ENCODE measurements at places on chromosomes 5 and 9.

GRCh38 chr5:178434016-178434761 is 156.0 kb downstream of the COL23A1 start:
- no peak for DNase-seq

- DNase-seq: no peak
Observed at GRCh38 chr5:431001-431710, 11.8 kb upstream of the EXOC3 start.

DNA sequence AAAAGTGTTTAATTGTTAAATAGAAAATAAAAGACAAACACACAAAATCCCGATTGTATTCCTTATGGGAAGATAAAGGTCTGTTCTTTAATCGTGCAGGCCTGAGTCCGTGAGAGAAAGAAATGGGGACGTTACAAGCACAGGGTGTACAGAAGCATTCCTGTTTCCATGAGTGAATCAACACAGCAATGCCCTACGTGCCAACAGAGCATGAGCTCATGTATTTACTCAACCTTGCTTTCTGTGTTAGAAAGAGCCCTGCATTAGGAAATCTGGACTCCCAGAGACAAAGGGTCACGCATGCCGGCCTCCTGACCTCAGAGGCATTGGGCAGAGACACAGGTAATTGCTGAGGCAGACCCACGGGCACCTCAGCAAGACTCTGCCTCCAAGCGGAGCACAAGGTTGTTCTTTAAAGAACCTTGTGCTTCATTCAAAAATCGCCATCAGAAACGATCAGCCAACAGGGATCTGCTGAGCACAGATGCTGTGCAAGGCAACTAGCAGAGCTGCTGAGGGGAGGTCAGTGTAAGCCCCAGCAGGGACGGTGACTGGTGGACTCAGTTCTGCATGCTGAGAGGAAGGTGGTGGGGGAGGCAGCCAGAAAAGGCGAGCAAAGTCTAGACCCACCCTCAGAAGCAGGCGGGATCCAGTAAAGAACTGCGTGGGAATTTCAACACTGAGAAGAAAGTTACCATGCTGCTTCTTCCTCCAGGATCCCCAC is 101.0 kb downstream of the TLE1 start:
- DNase-seq: no peak

GRCh38 chr5:143154510-143155370 is 248.7 kb downstream of the NR3C1 start:
- DNase-seq: peak; percentile 35

DNA sequence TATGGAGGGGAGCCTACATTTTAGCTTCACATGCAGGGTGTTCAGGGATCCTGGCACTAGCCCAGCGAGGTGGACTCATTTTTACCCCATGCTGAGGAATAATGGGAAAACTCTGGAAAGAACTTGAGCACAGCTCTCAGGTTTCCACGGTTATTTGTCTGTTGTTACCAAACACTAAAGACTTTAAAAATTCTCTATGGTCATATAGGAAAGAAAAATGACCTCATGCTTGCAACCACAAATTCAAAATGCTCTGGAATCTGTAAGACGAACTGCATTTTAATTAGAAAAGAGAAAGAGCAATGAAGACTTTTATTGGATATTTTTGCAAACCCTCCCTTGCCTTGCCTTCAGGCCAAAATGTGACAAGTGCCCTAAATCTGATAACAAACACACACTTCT is 606.9 kb downstream of the EBF1 start:
- DNase-seq: no peak

DNA sequence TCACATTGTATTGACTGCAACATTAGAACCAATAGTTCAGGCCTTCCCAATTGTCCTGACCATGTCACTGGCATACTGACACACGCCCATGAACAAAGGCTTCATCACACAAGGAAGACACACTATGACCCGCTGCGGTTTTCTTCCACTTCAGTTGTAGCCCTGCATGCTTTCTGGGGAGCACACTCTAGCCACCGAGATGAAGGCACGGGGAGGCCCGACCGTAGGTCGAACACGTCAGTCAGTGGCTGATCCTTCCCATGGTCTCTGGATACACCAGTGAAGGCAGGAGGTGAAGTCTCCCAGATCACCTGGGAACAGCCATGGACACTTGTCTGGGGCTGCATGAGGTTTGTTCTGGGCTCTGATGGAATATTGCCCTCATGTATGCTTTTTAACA is 224.7 kb downstream of the FSTL4 start:
- DNase-seq: no peak

DNA sequence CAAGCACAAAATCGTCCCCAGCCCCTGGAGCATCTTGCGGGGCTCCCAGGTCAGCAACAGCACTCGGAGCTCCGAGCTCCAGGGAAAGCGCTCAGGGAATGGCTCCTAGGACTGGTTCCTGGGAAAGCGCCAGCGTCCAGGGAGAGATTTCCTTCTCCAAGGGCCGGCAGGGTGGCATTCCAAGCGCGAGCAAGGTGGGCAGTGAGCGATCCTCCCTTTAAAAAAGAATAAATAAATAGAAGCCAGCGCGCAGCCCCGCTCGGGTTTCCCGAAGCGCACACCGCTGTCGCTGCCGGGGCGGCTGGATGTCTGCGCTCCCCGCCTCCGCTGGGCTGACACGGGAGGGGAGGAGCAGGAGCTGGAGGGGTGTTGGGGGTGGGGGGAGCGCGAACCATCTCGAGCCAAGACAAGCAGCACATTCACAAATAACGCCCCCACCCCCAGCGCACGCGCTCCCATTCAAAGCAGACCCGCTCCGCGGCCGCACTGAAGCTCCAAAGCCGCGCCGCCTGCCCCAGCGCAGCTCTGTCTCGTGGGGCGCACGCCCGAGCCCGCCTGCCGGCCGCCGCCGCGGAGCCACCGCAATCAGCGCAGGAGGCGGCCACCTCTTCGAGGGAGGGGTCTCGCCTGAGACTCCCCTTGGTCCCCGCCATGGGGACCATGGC is 327.4 kb downstream of the SH3GL2 start:
- no peak for DNase-seq

DNA sequence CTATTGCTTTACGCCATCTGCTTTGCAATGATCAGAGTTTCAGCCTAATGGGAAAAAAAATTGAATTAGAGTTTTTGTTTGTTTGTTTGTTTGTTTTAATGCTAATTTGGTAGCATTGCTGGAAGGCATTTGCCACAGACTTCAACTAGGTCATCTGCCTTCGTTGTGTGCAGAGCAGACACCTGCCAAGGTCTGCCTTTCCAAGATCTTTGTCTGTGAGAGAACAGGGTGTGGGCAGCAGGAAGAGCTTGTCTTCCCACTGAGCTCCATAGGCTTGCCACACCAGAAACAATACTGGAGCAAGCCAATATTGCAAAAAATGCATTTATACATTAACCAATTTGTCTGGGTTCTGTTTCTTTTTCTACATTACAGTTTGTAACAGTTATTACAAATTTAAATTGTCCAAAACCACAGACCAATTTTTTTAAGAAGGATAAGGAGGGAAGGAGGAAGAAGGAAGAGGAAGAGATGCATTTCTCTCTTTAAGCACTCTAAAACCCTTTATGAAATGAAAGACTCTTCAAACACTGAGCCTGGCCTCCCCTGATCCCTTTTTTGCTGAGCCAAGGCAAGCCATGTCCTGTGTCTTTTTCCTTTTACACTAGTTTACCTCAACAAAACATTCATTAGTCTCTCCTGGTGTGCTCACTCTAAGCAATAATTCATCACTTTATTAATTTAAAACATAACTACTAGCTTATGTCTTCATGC is 210.5 kb downstream of the SNX18 start:
- DNase-seq: no peak

DNA sequence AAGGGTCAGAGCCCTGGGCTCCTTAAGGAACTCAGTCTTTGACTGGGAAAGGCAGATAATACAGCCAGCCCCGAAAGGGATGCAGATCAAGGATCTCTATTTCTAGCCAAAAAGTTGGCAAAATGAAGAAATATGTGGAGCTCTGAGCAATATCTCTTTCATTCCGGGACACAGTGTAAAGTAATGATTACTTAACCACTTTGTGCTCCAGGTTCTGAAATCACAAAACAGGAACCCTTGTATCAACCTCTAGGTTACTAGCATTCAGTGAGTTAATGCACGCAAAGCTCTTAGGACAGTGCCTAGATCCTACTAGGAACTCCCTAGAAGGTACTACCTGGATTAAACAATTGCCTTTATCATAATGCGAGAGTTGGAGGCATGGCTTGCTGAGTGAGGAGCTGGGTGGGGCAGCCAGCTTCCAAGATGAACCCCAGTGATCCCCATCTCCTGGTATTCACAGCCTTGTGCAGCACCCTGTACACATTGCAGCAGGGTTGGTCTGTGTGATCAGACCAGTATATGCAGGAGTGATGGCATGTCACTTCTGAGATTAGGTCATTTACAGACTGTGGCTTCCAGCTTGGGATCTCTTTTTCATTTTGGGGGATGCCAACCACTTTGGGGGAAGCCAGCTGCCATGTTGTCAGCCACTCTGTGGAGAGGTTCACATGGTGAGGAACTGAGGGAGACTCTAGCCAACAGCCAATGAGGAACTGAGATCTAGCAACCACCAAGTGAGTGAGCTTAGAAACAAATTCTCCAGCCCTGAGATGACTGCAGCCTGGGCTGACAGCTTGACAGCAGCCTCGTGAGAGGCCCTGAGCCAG is 103.1 kb upstream of the SLC44A1 start:
- DNase-seq: no peak

DNA sequence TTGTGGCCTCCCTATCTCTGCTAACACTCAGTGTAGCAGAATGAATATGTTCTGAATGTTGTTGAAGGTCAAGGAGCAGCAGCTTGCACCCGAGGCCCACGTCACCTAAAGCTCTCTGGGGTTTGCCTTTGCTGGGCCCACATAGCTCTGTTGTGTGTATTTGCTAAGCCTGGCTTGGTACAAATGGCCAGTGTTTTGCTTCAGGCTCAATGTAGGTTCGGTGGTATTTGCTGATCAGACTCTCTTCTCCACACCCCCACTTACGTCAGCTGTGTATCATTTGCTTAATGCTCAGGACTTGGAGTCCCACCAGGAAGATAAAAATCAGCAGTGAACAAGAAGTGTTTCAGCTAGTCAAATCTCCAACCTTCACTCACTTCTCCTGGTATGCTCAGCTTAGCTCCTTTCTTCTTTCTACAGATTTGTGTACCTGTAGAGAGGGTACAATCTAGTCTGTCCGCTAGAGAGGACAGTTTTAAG is 4.8 kb upstream of the RFESD start:
- no peak for DNase-seq

DNA sequence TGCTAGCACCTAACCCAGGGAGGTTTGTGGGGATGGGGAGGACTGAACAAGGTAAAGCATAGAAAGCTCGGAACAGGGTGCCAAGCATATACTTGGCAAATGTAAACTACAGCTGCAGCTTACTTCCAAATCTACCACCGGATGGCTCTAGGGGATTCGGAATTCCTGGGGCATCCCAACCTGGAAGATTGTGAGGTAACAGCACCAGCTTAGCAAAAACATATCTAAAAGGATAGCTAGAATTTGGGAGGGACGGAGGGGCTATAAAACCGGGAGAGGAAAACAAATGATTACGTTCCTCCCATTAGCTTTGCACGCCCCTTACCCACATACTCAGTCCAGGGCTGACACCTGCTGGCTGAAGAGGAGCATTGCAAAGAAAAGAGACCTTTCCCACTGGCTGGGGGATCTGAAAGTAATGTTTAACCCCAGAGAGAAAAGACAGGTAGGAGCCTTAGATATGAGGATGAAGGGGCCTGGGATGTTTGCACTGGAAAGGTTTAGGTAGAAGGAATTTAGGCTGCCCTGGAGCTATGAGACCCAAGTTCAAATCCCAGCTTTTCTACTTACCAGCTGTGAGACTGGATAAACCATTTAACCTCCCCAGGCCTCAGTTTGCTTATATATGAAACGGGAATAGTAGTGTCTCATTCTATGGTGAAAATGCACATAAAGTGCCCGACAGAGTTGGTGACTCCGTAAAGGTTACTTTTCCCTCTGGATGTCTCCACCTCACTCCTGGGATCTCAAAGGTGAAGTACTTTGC is 73.6 kb downstream of the FAM114A2 start:
- DNase-seq: peak; percentile 24

DNA sequence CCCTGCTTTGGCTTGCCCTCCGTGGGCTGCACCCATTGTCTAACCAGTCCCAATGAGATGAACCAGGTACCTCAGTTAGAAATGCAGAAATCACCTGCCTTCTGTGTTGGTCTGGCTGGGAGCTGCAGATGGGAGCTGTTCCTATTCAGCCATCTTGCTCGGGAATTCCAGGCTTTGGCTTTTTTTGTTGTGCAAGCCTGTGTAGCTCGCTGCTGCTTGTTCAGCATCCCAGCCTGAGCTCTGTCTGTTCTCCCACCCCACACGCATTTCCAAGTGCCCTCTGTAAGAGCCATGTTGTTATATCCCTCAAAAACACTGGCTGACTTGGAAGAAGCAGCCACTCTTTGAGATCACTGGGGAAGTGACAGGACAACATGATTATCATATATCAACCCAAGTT is 101.6 kb upstream of the DPYSL3 start:
- no peak for DNase-seq

- DNase-seq: no peak
Observed at GRCh38 chr9:7910426-7911020, 110.9 kb upstream of the DMAC1 start.

- no peak for DNase-seq
Observed at GRCh38 chr5:132668706-132669454, 4.9 kb upstream of the IL4 start.

DNA sequence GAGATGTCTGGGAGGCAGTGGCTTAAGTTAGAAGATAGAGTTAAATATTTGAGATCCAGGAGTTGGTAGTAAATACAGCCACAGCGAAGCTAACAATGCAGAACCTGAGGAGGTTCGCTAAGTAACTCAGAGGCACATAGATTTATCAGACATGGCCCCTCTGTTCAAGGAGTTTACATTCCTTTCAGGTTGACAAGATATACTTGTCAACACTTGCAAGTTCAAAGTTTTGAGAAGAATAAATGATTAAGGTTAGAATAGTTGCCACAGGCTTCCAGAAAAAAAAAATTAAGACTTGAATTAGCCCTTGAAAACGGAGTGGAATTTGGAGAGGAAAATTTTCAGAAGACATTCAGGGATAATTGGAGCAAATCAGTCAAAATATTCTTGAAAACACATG is 658.3 kb upstream of the WWC1 start:
- no peak for DNase-seq

GRCh38 chr9:79969393-79970145 is 397.8 kb downstream of the TLE4 start:
- DNase-seq: no peak

DNA sequence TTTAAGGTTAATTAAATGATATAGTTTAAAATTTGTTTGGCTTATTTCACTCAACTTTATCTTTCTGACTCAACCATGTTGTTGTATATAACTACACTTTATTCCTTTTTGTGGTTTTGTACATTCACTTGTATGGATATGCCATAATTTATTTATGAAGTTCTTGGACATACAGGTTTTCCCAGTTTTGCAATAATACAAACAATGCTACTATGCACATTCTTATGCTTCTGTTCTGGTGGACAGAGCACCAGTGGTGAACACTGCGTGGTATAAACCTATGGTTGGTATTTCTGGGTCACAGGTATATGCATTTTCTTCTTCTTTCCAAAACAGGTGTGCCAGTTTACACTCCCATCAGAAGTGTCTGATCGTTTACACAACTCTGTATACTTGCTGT is 35.7 kb upstream of the TRIM14 start:
- DNase-seq: no peak
